AG20443 (cell line): ENCODE measurements at places on chromosomes 12 and 14.

DNA sequence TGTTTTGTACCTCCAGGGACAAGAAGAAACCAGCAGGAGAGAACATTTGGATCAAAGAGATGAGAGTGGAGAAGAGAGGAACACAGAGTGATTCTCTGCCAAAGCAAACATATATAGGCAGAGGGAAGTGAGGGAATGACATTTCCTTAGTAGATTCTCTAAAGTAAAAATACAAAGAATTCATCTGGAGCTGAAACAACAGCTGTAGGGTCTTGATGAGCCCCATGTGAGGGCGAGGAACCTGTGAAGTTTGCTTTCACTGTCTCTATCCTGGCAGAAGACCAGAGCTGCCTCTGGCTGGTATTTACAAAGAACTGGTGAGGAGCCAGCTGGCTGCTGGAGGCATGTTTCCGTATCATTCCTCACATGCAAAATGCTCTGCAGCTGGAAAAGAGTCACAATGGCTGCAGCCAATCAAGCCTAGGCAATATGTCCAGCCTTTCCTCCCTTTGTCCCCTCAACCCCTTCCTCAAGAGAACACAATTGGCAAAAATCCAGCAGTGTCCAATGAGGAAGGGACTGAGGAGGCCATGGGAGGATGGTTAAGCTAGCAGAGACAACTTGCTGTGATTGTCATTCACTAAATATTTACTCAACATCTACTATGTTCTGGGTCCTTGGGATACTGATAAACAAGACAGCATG, 122.5 kb downstream of the PHLDA1 start:
- DNase-seq = peak; percentile 79

GRCh38 chr12:46468160-46468559, 95.6 kb upstream of the SLC38A2 start:
- no peak for DNase-seq

- no peak for DNase-seq
These were observed 207.0 kb downstream of the MYRFL start for GRCh38 chr12:70032076-70032475.

DNA sequence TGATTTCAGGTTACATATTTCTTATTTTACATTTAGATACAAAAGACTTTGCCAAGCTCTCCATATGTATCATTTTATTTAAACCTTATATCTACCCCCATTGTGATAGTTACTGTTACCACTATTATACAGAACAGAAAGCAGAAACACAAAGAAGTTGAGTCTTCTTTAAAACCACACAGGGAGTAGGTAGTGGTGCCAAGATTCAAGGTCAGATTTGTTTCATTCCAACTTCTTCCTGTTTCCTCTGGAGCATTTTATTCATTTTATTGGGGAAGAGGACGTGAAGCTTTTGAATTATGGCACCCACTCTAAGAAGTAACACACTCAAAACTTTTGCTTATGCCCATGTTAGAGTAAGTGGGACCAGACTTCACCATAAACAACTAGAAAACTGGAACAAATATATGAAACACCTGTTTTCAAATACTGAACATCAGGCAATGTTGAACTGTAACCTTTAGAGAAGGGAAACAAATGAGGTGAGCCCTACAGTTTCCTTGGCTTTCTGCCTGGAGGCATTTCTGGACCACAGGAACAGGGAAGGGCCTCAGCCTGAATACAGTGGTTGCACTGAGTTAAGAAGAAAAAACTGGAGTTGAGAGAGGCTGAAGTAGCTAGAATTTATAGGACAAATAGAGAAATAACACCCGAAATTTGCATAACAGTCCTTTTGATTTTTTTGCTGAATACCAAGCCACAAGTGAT, 160.4 kb upstream of the SSTR1 start:
- DNase-seq = no peak

DNA sequence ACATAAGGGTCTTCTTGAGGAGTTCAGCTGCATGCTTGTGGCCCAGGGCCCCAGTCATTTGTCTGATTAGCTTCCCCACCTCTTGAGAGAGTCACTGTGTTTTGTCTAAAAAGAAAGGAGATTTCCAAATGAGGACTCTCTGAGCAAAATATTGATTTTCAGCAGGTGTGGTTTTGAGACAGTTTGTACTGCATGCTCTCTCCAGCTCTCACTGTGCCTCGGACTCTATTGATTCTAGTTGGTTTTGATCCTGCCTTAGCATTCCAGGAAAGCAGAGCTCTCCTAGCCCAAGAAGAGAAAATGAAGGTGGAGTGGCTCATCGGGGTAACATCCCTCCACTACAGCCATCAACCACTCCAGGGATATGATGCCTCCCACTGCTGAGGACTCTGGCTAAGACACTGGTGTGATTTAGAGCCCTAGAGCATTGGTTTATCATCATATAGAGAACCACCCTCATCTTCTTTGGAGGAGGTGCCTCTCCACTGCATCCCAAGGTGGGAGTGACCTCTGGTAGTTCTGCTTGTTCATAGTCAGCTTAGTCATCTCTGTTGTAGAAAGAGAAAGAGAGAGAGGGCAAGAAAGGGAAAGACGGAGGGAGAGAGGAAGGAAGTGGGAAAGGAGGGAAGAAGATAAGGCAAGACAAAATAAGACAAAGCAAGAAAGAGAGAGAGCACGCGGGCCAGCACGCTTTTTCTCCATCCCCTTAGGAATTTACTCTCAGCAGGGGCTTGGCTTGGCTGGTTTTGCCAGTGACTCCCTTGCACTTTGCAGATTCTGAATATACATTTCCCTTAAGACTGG, 365.6 kb downstream of the DPF3 start:
- no peak for DNase-seq

DNA sequence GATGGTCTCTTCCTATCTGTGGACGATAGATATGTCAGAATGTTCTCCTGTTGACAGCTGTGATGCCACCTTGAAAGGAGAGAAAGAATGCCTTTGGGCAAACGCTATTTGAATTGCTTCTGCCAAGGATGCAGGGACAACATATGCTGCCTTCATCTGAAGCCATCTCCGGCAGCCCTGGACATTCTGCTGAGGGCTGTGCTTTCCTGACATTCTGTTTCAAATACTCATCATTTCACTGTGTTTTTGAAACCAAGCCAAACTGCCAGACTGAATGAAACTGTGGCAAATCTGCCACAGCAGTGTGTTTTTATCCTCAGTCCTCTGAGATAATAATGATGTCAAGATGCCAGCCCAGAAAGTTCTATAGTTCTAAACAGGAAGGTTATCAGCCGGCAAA, 85.8 kb upstream of the BCAT1 start:
- DNase-seq = no peak

DNA sequence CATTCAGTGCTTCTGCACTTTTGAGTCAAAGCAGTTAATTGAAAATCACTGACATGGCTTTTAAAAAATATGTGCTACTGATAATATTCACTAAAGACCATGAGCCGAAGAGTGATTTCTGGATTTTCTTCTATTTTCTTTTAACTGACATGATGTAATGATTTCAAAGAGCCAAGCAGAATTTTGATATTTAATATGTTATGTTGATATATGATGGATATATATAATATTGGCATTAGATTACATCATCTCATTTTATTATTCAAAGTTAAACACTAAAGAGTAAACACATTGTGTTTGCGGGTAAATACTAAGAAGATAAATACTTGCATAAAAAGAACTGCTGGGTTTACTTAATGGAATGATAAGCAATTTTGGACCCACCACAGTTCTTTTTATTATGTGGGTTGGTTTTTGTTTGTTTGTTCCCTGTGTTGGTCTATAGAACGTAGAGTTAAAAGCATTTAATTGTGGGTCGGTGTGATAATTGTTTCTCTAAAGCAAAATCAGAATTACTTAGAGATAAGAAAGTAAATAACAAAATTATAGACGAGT, 692 bp downstream of the SPIC start:
- no peak for DNase-seq

DNA sequence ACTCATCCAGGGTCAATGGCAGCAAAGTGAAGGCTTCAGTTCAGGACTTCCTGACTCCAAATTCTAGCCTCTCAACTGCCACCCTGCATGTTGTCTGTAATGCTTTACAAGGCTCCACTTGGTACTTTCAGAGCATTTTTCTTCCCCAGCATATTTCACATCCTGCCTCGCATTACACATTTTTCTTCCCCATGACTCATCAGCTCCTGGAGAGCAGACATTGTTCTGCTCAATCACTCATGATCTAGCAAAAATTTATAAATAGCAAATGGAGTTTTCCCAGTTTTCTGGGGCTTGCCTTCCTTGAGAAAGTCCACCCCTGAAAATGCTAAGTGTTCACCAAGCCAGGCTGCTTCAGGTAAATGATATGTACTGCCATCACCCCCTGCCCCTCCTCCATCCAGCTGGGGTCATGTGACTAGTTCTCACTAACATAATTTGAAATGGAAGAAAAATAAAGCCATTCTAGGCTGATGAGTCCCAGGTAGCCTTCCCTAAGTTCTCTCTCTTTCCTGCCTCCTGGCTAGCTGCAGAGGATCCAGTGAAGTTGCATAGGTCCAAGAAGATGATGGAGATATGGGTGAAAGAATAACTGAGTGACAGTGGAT, 69.4 kb downstream of the ARMH4 start:
- DNase-seq = peak; percentile 87

DNA sequence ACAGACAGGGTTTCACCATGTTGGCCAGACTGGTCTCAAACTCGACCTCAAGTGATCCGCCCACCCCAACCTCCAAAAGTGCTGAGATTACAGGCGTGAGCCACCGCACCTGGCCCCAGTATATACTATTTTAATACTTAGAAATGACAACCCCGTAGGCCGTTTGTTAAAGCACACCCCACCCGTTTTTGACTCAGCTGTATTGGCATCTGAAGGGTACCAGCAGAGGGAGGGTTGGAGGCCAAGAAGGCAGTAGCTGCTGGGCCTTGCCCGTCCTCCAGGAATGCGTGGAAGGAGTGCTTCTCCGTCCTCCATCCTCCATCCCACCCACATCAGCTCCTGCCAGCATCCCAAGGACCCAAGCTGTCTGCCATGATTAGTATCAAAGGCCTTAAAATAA, 6.3 kb upstream of the NIN start:
- no peak for DNase-seq

GRCh38 chr14:95233702-95234241, 76.4 kb upstream of the DICER1 start:
- DNase-seq = no peak

DNA sequence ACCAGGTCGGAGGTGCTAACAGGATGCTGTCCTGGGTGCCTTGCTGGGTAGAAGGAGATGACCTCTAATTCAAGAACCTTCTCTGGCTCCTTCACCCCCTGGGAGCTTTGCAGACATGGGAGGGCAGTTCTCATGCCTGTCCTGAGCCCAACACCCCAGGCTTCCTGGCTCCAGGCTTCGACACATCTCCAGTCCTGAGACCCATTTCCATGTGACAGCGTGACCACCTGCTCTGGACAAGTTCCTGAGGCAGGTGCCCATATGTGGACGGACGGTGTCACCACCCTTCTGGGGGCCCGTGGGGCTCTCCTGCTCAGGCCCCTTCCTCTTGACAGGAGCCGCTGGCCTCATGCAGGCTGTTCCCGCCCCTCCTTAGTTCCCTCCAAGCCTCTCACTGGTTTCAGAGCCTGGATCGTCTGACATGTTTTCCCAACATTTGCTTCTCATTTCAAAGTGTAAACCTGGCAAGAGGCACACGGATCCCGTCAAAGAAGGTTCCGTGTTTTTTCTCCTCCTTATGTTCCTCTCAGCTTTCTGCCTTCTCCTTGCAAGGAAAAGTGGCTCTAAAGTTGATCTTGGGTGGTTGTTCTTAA, 291.9 kb upstream of the RTL1 start:
- no peak for DNase-seq

GRCh38 chr12:76312315-76312714, 35.9 kb downstream of the BBS10 start:
- no peak for DNase-seq

GRCh38 chr14:88975043-88975830, 150.8 kb downstream of the TTC8 start:
- no peak for DNase-seq

DNA sequence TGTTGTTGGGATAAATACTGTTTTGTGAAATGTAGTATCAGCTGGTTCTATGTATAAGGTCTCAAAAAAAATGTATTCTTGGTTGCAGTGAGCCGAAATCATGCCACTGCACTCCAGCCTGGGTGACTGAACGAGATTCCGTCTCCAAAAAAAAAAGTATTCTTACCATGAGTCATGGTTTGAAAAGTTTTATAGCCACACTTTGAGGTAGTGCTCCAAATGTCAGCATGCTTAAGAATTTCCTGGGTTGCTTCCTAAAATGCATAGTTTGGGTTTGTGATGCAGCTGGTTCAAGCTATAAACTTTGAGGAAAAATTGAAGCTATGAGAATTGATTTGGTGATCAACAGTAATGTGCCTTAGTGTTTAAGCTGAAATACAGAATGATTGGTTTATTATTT, 48.0 kb downstream of the ETNK1 start:
- peak; percentile 70 for DNase-seq

- no peak for DNase-seq
These were observed 413.0 kb downstream of the CCDC91 start for GRCh38 chr12:28603239-28603638.

GRCh38 chr14:57383125-57383745, 7.2 kb upstream of the NAA30 start:
- no peak for DNase-seq

DNA sequence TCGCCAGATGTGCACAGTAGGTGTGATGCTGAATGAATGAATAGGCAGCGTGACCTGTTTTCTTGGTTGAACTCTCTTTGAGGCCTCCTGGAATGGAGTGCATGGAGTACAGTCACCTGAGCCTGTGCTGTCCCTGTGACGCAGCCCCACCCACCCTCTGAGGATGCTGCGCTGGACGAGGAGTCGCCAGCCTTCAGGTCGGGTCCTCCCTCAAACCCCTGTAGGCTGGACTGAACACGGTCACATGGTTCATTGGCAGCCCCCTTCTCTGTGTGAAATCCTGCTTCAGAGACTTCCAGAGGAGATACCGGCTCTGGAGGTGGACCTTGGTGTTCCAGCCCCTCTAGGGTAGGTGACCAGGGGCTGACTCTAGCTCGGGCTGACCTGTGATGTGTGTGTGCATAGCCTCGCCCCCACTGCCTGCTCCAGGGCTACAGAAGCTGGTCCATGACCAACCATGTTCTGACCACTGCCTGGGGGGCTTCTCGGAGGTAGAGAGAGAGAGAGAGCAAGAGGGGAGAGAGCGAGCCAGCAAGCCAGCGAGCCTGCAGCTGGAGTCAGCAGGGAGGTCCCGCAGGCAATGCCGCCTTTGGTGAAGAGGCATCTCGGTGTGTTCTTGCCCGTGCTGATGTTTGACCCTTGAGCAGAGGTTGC, 158.0 kb upstream of the RTL1 start:
- DNase-seq = no peak

DNA sequence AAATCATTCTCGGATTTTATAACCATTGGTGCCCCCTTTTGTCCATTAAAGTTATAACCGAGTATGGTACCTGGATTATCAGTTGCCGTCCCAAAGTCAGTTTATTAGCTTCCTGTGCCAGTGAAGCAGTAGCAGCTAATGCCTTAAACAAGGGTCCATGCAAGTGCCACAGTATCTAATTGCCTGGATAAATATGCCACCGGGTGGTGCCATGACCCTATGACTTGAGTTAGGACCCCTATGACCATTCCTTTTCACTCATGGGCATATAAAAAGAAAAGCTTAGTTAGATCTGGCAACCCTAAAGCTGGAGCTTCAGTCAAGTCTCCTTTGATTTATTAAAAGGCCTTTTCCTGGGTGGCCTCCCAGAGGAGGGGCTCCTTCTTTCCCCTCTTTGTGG, 1314.6 kb downstream of the TMEM121 start:
- DNase-seq = no peak

- DNase-seq = no peak
These were observed 52.6 kb downstream of the SYNE2 start for GRCh38 chr14:63905370-63905769.
